ENCODE measurements at places on chromosomes 5 and 9.

- DNase-seq = no peak
Measured at GRCh38 chr9:17229945-17230560, 95.2 kb downstream of the CNTLN start.

- no peak for DNase-seq
Measured at GRCh38 chr5:88049737-88050136, 218.9 kb downstream of the TMEM161B start.

GRCh38 chr9:127050591-127051001, 71.8 kb downstream of the ANGPTL2 start:
- peak; percentile 55 for DNase-seq

DNA sequence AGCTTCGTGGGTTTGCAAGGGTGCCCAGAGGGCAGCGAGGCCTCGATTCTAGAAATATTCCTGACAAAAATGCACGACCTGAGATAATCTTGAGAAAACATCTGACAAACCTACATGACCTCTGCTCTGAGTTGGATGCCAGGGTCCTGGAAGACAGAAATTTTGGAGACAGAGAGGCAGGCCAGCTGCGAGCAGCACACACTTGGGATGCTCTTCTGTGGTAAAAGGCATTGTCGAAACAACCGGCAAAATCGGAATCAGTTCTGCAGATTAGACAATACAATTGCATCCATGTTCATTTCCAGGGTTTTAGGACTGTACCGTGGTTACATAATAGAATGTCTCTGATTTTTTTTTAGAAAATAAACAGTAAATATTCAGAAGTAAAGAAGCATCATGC, 74.2 kb downstream of the GADD45G start:
- DNase-seq = no peak

GRCh38 chr5:142674531-142675469, 11.1 kb downstream of the FGF1 start:
- DNase-seq = no peak

- no peak for DNase-seq
Measured at GRCh38 chr5:68074633-68075032, 140.9 kb upstream of the PIK3R1 start.

DNA sequence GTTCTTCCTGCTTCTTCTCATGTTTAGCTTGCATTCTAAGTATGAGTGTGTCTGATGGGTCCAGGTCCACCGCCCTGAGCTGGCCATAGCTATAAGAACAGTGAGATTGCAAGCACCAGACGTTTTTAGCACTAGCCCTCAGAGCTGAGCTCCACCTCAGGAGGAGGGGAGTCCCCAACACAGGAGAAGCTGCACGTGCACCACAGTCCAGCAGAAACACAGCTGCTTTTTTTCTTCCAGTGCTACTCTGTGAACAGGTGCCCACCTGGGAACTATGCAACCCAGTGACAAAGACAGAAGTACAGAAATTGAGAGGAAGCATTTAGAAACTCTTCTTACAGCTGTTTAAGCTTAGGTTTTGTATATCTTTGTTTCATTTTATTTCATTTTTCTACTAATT, 299.4 kb downstream of the MARCHF11 start:
- no peak for DNase-seq

GRCh38 chr9:120853198-120853597, 10.5 kb upstream of the PSMD5 start:
- DNase-seq = no peak

DNA sequence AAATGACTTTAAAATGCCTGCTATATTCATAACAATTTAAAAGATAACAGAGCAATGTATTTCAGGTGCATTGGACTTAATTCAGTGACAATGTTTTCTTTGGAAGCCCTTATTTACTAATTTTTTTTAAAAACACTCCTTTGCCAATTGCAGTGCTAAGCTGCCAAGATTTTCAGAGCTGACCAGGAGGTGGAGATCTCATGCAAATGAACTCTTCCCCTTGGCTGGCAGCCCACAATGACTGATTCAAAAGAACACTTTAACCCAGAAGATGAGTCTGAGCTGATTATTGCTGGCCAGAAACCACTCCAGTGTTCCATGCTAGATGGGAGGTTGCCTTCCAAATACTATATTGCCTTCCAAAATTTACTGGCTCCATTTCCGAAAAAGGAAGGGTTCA, 128.3 kb upstream of the CCNH start:
- DNase-seq = no peak

DNA sequence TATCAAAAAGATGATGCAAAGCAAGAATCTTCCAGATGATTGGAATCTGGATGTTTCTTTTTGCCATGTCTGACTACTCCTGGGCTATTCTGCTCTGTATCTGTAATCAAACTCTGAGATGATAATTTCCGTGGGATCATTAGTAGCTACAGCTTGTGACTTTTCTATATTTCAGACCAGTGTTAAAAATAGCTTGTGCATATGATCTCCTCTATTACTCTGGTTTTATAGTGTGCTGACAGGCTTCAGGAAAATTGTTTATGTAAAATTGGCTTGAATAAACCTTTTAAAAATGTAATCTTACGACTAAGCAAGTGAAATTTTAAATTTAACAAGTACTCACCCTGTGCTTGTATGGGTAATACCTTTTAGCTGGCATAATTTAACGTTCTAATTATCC, 40.4 kb downstream of the NAA35 start:
- DNase-seq = no peak

DNA sequence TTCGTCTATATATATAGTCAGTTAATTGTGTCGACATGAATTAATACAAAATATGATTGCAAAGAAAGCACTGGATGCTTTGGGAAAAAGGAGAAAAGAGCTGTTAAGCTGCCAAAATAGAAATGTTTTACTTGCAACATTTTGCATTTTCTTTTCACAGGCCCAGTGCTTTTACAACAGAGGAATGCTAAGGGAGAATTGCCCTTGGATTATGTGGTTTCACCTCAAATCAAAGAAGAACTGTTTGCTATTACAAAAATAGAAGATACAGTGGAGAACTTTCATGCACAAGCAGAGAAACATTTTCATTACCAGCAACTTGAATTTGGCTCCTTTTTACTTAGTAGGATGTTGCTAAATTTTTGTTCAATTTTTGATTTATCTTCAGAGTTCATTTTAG, 76.2 kb downstream of the SLF1 start:
- no peak for DNase-seq

DNA sequence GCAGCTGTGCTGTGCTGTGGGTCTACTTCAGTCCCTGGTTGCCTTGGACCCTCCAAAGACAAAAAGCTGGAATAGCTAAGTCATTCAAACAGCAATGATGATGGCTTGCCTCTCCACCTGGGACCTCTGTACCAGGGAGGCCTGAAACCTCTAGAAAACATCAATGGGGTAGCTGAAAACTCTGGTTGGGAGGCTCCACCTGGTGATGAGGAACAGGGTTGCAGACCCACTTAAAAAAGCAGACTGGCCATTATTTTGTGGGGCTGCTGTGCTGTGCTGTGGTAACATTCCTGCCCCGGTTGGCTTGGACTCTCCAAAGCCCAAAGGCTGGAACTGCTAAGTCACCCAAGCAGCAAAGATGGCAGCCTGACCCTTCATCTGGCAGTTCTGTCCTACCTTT, 839.3 kb upstream of the ARRDC3 start:
- DNase-seq = no peak

GRCh38 chr5:140969880-140970279, 3.6 kb downstream of the PCDHAC2 start:
- DNase-seq = no peak

GRCh38 chr5:89954916-89955315, 454.6 kb downstream of the CETN3 start:
- no peak for DNase-seq

DNA sequence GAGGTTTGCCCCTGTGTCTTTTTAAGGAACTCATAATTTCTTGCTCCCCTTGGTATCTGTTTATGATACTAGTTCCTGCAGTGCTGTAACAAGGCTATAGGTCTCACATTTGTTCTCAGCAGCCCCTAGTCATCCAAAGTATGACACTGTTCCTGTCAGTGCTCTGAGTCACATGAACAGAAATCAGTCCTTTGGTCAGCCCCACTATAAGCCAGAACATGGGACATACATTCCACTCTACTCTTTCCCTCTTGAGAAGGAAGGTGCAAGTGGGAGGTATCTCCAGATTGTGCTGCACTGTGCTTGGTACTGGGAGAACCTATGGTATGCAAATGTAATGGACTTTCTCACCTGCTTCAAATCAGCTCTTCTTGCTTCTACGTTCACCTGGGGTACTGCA, 87.0 kb downstream of the IARS1 start:
- DNase-seq = no peak

DNA sequence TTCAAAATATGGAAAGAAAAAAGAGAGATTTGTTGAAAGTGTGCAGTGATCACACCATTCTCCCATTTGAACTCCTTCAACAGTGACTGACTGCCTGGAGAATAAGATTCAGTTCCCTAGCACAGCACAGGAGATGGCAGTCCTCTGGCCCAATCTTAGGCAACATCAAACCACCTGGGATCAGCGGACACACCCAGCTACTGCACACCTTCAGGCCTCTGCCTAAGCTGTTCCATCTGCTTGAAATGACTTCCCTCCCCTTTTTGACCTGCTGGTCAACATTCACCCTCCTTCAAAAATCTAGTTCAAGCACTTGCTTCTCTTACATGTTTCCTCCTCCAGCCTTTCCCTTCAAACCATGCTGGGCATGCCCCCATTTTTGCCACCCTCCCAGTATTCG, 4.5 kb downstream of the MAPK9 start:
- no peak for DNase-seq

DNA sequence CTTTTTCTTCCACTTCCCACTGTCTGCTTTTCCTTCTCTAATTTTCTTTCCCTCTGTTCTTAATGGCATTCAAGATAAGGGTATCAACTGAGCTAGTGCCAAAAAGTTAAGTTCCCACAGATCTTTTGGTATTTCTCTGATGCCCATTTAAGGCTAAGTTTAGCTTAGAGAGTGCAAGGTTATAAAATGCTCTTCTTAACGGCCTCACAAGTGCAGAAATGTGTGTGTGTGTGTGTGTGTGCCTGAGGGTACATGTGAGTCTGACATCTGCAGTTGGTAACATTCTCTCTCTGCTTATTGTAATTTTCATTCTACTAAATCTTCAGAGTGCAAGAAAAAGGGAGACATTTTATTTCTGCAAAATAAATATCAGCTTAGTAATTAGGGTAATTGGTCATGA, 24.2 kb downstream of the FBN2 start:
- DNase-seq = no peak

- DNase-seq = no peak
Measured at GRCh38 chr5:84086511-84086910, 298.2 kb downstream of the EDIL3 start.

- no peak for DNase-seq
Measured at GRCh38 chr9:125970340-125970739, 223.2 kb downstream of the PBX3 start.

DNA sequence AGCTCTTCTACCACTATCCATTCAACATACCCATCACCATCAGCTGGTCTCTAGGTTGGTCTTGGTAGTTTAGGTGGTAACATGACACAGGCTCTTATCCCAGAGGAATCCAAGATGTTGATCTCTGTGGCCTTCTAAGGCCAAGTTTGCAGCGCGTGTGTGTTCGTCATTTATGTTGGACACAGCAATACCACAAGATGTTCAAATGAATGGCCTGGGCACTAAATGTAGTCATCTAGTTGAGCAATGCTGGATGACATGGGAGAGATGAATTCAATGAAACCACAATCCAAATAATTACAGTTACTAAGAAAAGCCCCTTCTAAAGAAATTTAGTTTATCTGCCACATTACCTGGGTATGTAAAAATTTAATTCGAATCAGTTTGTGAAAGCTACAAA, 292.4 kb downstream of the MRPS30 start:
- no peak for DNase-seq

- no peak for DNase-seq
Measured at GRCh38 chr5:59838989-59839388, 54.5 kb downstream of the PDE4D start.

DNA sequence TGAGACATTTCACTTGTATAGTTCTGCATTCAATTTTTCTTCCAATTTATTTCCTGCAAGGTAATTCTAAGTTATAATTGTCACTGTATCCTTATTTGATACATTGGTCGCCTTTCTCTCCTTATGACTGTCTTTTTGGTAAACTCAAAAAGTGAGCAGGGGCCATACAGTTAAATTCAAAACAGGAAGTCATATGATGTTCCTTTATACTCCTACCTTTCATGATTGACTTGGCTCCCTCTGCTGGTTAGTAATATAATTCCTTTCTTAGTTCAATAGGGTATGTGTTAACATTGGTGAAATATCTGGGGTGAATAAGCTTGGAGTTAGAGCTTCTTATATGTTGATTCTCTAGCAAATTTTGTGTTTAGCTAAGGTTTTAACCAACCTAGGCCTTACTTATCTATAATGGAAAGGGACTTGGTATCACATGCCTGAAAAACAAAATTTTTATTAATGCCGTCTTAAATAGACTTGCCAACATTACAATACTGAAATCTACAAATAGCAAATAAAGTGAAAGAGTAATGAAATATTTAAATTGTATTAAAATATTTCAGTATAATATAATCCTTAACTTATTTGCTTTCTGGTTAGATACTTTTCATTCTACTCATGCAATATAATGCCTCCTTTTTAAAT, 6.0 kb upstream of the NIPBL start:
- no peak for DNase-seq

GRCh38 chr5:26610577-26610976, 427.8 kb downstream of the CDH9 start:
- DNase-seq = no peak

DNA sequence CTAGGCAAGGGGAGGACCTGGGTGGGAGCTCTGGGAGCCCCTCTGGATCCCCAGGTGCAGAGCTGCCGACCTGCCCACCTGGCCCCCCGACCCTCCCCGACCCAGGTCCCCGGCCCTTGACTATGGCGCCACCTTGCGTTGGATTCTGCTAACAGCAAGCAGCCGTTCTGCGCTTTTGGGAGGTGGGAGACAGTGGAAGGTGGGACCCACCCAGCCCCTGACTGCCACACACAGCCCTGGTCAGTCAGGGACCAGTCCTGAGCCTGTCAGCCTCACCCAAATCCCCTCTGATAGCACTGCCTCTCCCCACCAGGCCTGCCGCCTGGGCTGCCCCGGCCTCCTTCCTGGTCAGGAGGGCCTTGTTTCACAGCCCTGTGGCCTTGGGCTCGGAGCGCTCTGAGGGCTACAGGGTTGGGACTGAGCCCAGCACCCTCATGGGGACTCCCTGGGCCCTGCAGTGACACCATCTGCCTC, 77.9 kb downstream of the HMCN2 start:
- peak; percentile 66 for DNase-seq

DNA sequence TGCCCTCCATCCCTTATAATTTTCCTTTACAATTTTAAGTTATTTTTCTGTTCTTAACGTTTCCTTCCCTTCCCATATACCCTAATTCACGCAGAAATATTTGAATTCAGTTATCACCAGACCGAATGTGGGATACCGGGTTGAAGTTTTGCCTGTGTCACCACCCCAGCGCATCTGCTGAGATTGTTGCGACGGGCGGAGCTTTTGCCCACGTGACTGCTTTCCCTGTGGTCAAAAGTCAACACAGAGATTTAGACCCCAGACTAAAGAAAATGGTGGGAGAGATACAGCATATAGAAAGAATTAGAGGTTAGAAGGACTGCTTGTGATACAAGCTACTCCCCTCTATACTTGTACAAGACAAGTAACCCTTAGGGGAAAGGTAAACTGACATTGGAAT, 326.4 kb upstream of the CTNND2 start:
- DNase-seq = no peak
